ENCODE measurements at places on chromosomes 2 and 18.

DNA sequence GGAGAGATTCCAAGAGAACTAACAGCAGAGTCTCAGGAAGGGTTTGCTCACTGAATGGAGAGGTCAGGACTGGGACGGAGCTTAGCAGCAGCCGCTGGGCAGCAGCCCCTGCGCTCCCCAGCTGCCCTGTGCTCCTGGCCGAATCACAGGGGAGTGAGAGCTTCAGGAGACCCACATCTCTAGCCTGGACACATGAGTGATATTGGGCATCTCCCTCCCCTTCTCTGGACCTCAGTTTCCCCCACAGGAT, 511 bp downstream of the MATN3 start:
- DNase-seq = no peak

- no peak for DNase-seq
These were observed 220.2 kb upstream of the PIEZO2 start for GRCh38 chr18:11369556-11369955.

DNA sequence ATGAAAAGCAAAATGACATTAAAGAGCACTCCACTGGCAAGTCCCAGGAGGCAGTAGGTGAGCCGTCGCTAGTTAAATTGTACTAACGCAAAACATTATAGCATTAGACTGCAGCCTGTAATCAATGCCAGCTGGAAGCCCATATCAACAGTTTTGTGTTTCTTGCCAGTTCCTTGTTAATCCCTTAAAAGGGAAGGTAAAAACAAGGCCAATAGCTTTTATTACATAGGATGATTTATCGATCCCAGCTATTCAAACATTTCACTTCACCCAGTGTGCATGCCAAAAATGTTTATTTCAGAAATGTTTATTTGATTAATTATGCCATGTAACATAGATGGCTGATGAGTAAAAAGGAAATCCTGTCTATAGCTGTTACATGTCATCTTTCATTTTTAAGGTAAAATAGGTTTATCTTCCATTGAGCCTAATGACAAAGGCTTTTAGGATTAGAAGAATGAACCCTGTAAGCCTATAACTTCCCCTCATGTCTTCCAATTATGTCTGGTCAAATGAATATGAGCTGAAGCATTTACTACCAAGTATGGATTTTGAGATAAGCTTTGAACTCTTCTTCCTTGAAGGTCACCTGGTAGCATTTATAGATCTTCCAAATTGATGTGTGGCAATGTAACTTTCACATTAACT, 591.2 kb downstream of the RNF144A start:
- DNase-seq = no peak

DNA sequence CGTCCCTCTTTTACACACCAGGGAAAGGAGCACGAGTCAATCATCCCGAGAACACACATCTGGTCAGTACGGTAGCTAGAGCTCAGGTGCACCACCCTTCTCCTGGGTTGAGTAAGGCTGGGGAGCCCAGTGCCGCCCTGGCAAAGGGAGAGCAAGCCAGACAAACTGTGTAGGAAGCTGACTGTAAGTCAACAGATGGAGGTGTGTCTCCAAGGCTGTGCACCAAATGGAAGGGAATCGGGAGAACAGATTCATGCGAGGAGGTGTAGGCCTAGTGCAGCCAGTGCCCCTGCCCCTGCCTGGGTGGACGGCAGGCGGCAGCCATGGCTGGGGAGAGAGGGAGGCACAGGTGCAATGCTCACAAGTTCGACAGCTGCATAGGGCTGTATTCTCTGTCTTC, 65.7 kb downstream of the CELF4 start:
- no peak for DNase-seq

- no peak for DNase-seq
These were observed 66.5 kb downstream of the PDCL3 start for GRCh38 chr2:100629309-100629708.

GRCh38 chr2:107817378-107817777, 9.3 kb upstream of the RGPD4 start:
- no peak for DNase-seq

DNA sequence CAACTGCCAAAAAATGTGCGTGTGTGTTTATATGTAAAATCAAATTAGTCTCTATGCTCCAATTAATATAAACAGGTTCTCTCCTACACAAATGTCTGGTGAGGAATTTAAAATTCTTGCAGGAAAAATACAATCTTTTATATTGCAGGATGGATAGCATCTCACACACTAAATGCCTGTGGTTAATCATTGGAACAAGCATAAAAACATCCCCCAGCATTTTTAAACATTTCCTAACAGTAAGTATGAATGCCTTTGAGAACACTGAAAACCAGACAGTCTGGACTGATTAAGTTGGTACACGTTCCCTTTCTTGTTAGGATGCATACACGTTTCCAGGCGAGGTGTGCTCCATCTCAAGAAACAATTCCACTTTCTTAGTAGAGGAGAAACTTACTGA, 29.9 kb upstream of the PDE1A start:
- no peak for DNase-seq

- DNase-seq = no peak
These were observed 90.0 kb upstream of the TAF1B start for GRCh38 chr2:9753276-9753600.

GRCh38 chr2:69939722-69940121, 21.7 kb downstream of the ASPRV1 start:
- no peak for DNase-seq

- DNase-seq = no peak
These were observed 401.6 kb downstream of the METTL4 start for GRCh38 chr18:2169656-2170055.

GRCh38 chr2:122236152-122236874, 480.9 kb downstream of the TSN start:
- no peak for DNase-seq

DNA sequence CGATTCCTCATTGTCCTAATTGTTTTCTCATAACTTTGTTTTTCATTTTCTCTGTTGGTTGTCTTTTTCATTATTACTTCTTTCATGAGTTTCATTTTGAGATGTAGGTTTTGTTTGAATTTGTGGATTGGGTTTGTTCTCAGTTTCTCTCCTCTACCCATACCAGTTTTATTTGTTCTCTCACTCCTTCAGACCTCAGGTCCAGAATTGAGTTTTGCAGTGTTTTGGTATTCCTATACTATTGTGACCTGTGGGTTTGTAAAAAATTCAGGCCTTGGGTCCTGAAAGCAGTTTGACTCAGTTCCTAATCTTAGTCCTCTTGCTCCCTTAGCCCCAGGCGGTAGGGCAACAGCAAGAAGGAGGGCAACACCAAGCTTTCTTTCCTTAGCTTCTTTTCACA, 28.3 kb upstream of the UBE2E3 start:
- DNase-seq = no peak

- DNase-seq = no peak
These were observed 108.2 kb upstream of the CTDP1 start for GRCh38 chr18:79571211-79572092.

DNA sequence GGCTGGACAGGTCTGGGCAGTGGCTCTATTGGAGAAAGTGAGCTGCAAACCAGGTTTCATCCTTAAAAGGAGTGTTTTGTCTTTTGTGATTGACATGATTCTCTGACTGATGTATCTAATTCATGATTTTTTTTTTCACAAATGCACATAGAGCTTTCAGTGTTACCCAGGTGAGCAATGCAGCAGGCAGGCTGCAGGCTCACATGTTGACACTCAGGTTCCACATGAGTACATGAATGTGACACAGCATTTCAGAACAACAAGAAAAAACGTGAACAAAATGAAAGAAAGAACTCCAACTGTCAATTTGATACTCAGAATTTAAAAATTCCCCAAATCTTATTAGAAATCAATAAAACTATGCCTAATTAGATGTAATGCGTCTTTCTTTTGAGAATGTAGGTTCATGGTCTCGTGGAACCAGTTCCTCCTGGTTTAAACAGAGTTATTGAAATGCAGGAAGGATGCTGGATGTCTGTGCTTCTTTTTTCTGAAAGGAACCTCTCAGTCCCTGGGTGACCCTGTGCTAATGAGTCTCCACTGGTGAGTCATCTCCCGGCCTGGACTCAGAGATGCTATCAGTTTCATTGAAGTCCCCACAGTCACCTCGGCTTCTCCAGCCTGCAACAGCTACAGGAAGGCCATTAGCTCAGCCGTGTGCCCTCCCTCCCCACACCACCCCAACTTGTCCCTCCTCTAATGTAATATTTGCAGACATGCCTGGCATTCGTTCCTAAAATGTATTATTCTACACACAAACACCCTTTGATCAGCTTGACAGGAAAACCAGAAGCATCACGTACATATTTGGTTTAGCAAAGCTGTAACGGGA, 430.4 kb downstream of the LPIN1 start:
- DNase-seq = no peak

- DNase-seq = no peak
These were observed 5.6 kb downstream of the ZAP70 start for GRCh38 chr2:97718942-97719341.

DNA sequence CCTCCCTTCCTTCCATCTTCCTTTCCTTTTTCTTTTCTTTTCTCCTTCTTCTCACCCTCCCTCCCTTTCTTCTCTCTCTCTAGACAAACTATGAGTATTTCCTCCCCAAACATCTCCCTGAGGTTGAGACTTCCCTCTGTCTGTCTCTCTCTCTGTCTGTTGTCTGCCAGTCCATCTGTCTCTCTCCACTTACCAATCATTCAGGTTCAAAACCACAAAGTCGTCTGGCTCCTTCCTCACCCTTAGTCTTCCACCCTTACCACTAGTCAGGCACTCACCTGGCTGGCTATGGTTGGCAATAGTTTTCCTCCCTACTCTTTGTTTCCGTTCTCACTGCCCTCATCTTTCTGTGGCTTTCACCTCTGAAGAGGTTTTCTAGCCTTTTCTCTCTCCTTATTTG, 12.9 kb downstream of the CCL20 start:
- no peak for DNase-seq

GRCh38 chr2:130190237-130190636, 8.0 kb downstream of the TUBA3E start:
- DNase-seq = no peak

DNA sequence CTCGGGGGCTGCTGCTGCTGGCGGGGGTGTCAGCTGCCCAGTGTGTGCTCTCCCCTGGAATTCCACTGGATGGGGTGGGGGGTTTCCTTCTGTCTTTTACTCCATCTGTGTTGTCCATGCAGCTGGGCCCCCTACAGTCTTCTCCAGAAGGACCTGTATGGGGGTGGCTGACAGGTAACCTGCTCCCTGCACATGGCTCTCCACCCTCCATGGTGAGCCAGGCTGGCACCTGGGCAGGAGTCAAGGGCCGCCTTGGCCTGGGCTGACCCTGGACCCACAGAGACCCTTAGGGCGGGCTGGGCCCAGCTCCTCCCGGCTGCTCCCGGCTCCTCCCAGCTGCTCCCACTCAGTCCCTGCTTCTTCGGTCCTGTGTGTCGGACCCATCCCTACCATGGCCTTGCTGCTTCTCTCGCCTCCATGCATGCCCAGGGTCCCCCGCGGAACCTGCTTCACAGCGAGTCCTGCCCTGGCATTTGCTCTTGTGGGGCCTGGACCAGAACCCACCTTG, 15.0 kb downstream of the SNTG2 start:
- no peak for DNase-seq

DNA sequence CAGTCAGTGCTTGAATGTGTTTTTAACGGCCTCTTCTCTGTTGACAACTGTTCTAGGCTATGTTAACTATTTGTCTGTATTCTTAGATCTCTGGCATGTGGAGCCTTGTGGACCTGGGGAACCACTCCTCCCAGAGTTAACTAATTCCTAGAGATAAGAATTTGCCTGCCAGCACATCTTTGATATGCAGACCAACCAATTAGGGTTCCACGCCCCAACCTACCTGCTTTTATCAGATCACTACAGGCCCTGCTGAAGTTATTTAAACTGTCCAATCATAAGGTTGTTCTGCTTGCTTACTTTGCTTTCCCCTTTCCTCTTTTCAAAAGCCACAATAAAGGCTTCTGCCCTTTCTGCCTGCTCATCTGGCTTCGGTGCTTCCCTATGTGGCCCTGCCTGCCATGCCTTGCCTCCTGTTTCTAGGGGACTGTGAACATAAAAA, 8.5 kb upstream of the CYBRD1 start:
- no peak for DNase-seq

DNA sequence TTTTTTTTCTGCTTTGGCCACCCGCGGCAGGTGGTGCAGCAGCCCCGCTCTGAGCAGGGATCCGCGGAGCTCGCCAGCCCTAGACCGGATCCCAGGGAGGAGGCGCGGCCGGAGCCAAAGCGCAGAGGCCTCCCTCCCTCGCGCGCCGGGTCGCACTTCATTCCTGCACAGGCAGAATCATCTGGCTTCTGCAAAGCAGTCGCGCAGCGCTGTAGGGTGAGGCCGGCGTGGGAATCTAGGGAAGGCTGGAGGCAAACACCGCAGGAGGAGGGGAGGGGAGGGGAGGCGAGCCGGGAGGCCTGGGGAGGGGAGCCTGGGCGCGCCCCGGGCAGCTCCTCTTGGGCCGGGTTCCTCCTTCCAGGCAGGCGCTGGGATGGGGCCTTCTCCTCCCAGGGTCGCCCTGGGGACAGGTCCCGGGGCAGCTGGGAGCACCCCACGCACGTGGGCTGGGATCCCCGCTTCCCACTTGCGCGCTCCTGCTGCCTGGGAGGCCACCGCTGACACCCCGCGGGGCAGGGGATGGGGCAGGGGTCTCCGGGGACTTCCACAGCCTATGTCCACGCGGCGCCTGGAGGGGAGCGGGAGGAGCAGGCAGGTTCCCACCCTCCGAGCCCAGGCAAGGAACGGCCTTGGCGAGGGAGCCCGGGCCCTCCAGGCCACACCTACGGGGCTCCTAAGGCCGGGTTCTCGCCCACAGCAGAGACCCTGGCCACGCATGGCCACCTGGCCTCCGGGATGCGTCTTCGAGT, 45.0 kb downstream of the MBP start:
- DNase-seq = no peak

- no peak for DNase-seq
These were observed 3.8 kb upstream of the RPS7 start for GRCh38 chr2:3571284-3571683.

GRCh38 chr2:26627350-26628105, 13.6 kb downstream of the CIB4 start:
- DNase-seq = no peak

DNA sequence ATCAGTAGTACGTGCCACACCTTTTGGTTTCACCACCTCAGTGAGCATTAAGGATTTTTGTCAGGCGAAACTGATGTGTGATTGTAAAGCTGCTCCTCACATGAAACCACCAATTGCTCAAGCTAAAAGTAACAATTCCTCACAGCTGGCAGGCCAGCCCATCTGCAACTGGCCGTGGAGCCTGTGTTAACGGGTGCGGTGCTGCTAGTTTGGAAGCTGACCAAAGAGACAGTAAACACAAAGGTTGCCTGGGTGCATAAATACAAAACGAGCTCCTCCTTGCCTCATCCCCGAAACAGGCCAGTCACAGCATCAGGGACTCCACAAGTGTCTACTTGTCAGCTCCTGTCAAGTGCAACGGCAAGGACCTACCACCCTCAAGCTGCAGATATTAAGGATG, 32.0 kb downstream of the LGALSL start:
- no peak for DNase-seq

- no peak for DNase-seq
These were observed 19.9 kb downstream of the ABCG5 start for GRCh38 chr2:43818761-43819160.

- DNase-seq = no peak
These were observed 57.6 kb downstream of the DOCK10 start for GRCh38 chr2:224984637-224985036.
